ENCODE measurements at places on chromosomes 16 and 17.

DNA sequence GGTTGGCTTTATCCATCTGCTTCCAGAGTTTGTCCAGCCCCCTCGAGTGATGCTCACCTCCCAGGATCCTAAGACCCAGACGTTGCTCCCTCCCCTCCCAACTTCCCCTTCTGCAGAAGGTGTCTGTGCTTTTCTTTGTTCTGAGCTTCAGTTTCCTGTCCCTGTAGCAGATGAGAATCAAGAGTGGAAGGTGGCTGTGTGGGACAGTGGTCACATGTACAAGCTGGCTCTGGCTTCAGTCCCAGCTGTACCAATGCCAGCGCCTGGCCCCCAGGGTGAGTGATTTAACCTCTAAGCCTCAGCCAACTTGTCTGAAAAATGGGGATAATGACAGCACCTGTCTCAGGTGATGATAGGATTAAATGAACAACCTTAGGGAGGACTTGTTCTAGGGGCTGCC is 7.7 kb downstream of the PRR15L start:
- DNase-seq, result no peak

- no peak for DNase-seq
Measured at GRCh38 chr17:77218902-77219301, 78.1 kb downstream of the SEC14L1 start.

GRCh38 chr17:36055171-36055570 is 8.9 kb upstream of the CCL18 start:
- DNase-seq, result no peak

GRCh38 chr17:73187203-73187769 is 5.6 kb upstream of the COG1 start:
- no peak for DNase-seq

- no peak for DNase-seq
Measured at GRCh38 chr17:78840530-78840779, 159 bp downstream of the USP36 start.

DNA sequence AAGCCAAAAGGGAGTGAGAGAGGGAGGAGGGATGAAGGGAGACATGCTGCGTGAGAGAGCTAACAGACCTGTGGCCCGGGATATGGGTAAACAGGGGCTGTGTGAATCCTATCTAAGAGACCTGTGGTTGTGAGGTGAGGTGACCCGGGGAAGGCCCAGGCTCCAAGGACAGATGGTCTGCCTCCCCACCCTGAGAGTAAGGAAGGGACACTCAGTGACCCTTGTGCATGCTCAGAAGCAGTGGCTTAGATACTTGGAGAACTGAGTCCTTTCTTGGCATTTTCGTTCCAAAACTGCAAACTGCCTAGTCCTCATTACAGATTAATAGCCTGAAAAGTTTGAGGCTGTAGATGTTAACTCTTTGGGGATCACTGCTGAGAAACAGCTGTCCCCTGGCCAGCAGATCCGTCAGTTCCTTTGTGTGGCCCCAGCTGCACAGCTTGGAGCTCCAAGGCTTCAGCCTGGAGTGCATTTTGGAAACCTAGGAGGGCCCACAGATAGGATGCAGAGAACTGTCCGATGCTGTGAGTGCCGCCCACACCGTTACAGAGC is 121.6 kb downstream of the SMG6 start:
- DNase-seq, result no peak

Data from stimulated activated CD8-positive, alpha-beta memory T cell treated with anti-CD3 and anti-CD28 coated beads, Interleukin-4, amount 100 ng/mL, for 1 hour (primary cell).